Right lung (tissue), 10 donors: ENCODE measurements at places on chromosomes 6 and 20.
A peak's percentile ranks its signal among the peaks of the same experiment; 100 is the strongest.

DNA sequence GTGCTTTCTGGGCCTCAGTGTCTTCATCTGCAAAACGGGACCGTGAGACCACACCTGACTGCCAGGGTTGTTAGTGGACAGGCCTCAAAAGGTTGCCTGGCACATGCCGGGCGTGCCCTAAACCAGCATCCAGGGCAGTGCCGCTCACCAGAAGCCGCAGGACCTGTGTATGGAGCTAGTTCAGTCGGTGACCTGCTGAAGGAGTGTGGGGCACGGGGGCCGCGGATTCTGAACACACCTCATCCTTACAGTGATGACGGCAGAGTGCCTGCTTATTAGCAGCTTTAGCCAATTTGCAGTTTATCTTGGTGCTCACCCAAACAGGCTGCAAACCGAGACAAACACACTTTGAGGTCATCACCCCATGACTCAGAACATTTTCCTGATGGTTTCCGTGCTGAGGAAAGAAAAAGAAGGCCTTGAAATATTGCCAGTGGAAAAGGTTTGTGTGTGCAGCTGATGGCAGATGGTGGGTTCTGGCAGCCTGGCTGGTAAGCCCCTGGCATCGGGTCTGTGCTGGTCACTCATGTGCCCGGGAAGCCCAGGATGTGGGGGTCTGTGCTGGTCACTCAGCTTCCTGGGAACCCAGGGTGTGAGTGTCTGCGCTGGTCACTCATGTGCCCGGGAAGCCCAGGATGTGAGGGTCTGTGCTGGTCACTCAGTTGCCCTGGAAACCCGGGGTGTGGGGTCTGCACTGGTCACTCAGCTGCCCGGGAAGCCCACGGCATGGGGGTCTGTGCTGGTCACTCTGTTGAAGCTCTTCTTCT lies 153.8 kb downstream of the ERMARD start:
- DNase-seq = no peak

DNA sequence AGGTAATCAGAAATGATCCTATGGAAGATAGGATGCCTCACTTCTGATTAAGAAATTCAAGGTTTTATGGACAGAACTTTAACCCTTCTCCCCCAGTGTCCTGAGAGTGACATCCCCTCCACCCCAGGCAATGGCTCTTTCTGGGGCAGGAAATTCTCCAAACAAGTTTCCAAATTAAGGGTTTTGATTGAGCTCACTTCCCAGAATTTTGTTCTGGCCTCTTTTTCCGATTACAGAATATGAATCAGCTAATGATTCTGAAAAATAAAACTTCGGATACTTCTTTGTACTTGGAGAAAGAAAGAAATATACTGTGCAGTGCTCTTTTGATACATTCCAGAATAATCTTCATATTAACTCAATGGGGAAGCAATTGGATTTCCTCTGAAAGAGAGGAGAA lies 32.8 kb upstream of the TASP1 start:
- no peak for DNase-seq

DNA sequence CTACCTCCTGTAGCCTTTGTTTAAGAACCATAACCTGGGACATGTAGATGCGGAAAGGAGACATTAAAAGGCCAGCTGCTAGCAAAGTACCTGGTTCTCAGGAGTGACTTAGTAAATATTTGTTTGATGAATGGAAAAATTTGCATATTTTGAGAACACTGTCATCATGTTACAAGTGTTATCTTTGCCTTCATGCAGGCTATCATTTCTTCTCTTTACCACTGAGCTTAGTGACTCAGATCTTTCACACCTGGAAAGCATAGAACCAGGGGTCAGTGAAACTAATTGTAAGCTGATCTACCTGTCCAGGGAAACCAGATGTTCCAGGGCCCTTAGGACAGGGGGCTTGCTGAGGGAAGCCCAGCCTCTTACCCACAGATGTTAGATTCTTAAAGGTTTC lies 5.4 kb downstream of the ZFP57 start:
- DNase-seq = no peak

DNA sequence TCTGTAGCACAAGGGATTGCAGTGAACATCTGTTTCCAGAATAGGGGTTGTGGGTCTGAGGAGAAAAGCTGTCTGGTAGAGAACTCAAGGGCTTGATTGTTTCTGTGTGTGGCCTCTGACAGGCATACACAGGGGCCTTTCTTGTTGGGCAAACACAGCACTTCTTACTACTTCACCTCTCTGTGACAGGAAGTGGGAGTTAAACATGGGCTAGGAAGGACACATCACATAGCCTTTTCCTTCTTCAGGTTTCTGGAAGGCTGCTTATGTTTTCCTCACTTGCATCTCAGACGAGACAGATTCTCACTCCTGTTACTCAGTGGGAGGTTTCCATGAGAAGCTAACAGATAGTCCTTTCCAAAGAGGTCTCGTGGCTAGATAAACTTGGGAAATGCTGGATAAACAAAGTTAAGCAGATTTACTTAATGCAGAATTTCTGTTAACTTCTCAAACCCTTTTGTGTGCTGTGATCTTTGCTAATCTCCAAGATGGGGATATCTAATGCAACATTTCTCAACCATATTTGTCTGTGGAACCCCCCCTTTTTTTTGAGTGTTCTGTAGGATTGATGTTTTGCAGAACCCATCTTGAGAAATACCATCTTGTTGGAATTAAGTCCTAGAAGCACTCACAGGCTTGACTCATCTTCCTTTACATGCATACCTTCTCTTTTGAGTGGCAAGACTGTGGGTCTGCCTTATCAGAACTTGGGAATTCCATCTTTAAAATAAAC lies 41.9 kb upstream of the RNF8 start:
- no peak for DNase-seq

- DNase-seq = no peak
These were observed 148.4 kb downstream of the TFAP2A start for GRCh38 chr6:10266462-10266861.

DNA sequence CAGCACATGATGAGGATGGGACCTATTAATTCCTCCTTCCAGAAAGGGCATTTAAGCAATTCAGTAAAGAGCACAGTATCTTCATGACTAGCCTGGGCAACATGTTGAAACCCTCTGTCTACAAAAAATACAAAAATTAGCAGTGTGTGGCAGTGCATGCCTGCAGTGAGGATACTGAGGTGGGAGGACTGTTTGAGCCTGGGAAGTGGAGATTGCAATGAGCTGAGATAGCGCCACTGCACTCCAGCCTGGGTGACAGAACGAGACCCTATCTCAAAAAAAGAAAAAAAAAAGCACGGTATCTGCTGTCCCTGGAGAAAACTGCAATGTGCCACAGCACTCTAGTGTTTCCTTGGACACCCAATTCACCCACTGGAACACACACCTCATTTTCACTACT lies 18.4 kb downstream of the SAMD3 start:
- DNase-seq = no peak

DNA sequence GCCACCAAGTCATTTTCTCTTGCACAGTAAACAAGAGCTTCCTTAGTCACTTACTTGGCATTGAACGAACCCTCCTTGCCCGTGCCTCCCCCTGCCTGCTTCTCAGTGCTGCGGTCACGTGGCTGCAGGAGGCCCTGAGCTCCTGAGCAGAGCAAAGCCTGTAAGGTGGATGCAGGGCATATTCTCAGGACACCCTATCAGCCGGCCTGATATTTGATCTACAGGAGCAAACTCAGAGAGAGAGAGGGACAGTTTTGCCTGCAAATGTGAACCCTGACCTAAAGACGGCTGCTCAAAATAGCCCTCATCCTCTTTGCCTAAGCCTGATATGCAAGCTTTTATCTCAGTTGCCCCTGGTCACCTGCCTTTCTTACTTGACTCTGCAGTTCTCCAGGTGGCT lies 93.0 kb upstream of the POPDC3 start:
- DNase-seq = no peak

- peak; percentile 61 for DNase-seq
These were observed 190.1 kb downstream of the KCNQ5 start for GRCh38 chr6:72811971-72812421.

- DNase-seq = no peak
These were observed 801 bp downstream of the TBPL1 start for GRCh38 chr6:133953634-133954415.

GRCh38 chr20:25574411-25574810 lies 10.9 kb downstream of the NINL start:
- DNase-seq = no peak

DNA sequence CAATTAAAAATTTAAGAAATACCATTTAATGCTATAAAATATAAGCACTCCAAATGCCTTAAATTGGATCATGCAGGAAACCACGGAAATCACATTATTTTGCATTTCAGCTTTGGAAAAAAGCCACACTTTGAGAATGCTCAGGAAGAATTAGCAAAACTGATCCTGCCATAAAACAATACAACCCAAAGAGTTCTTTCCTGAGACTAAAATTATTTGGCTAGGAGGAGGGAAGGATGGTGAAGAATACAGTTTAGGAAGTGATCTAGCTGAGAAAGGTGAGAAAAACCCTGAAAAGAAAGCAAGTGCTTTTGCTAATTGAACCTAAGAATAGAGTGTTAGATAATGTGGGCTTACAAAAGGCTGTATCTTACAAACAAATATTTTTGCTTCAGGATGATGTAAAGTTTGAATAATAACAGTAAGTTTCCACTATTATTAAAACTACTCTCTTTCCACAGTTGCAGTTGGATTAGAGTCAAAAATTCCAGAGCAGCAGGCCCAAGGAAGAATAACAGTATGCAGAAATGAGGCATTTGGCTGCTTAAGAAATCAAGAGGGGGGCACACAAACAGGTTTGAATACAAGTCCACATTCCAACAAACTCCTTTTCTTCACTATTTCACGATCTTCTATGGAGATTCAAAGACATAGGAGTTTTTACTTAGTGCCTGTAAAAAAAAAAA lies 565.4 kb downstream of the RFPL4B start:
- DNase-seq = peak; percentile 7
